ENCODE measurements at places on chromosomes 5 and 9.

DNA sequence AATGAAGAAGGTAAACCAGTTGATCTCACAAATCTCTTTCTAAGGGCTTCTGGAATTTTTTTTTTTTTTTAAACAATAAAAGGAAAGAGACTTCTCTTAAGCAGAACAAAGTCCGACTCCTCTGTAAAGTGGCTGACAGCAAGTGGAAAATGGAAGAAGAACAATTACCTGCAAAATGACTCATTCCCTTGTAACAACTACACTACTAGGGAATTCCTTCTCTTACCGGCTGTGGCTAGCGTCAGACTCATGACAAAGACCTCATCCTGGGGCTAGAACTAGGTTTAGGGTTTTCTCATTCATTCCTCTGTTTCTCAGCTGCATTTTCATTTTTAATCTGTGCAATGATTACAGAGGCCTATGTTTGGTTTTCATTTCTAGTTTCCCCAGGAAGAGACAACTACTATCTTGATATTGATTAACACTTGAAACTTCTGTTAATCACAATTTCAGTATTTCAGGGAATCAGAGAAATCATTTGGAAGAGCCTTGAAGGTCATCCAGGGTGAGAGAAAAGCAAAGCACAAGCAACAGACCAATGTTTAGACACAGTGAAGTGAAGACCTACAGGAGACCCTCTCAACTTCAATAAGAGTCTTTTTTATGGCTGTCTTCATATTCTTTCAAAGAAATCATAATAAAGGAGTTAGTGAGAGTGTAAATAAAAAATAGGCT, 437.9 kb downstream of the RAB3C start:
- no peak for DNase-seq

DNA sequence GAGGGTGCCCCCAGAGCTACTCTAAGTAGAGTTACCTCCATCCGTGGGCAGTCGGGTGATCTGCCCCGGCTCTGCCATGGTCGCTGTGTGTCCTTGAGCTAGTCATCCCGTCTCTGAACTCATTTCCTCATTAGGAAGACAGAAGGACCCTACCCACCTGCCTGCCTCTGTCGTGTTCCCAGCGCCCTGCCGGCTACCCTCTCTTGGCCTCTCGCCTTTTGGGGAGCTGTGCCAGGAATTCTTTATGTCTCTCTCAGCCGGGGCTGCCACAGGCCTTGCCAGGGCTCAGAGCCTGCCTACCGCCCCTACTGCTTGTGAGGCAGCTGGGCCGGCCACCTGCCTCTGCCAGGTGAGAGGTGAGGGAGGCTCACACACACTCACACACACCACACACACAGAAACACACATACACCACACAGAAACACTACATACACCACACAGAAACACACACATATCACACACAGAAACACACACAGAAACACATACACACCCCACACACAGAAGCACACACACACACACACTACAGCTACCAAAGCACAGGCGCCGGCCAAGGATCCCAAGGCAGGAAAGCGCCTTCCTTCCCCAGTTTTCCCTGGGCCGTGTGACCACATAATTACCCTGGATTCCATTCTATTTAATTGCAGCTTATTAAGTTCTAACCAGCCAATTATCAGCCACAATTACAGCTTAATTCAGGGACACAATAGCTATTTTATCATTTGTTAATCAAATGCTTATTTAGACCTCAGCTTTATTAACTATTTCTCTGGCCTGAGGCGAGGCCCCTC, 41.7 kb downstream of the UNC5A start:
- DNase-seq, result no peak

GRCh38 chr5:54909911-54910870, 75.2 kb downstream of the ESM1 start:
- no peak for DNase-seq

- no peak for DNase-seq
Observed at GRCh38 chr9:105392531-105392930, 55.3 kb upstream of the FSD1L start.

DNA sequence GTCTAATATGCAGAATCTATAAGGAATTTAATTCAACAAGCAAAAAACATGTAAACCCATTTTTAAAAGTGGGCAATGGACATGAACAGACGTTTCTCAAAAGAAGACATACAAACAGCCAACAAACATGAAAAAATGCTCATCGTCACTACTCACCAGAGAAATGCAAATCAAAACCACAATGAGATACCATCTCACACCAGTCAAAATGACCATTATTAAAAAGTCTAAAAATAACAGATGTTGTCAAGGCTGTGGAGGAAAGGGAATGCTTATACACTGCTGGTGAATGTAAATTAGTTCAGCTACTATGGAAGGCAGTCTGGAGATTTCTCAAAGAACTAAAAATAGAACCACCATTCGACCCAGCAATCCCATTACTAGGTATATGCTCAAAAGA, 3.1 kb upstream of the KLHL3 start:
- DNase-seq, result no peak

DNA sequence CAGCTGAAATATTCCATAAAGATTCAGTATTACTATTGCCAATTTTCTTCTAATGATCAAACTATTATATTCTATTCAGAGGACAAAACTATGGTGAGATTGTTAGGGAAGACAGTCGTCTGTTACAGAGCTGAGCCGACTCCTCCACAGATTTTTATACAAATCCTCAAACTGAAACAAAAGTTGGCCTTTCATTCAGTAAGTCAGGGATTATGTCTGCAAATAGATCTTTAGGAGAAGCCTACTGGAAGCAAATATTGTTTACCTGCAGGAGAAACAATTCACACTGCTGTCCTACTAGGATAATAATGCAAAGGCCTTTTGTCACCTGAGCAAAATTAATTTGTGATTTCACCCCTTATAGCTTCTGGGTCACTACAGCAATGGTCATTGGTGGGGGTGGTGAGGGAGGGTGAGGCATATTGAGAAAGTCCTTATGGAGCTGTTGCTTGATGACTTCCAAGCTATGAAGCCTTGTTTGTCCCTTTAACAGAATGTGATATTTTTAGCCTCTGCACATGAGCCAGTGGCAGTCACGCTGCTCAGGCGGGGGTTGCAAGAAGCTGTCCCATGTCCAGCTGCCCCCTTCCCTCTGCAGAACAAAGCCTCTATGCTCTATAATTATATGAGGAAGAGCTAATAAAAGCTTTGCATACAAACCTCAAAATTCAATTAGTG, 200.5 kb upstream of the KLF9 start:
- DNase-seq, result no peak

DNA sequence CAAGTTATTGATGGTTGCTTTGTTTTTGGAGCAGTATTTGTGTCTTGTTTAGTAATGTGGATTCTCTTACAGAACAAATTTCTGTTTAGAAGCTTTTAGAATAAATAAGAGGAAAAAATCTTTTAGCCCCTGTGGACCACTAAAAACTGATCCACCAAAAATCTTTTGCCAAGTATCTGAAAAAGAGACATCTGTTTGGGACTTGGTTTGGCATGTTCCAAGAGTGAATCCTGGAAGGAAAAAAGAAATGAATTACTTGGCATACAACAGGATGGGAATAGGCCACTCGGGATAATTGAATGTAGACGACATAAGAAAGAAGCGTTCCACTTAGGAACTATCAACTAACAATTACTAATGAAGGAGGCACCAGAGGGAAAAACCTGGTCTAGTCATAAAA, 1350.1 kb upstream of the C9orf72 start:
- DNase-seq, result no peak

- no peak for DNase-seq
Observed at GRCh38 chr9:78295731-78296130, 1.2 kb upstream of the PSAT1 start.

DNA sequence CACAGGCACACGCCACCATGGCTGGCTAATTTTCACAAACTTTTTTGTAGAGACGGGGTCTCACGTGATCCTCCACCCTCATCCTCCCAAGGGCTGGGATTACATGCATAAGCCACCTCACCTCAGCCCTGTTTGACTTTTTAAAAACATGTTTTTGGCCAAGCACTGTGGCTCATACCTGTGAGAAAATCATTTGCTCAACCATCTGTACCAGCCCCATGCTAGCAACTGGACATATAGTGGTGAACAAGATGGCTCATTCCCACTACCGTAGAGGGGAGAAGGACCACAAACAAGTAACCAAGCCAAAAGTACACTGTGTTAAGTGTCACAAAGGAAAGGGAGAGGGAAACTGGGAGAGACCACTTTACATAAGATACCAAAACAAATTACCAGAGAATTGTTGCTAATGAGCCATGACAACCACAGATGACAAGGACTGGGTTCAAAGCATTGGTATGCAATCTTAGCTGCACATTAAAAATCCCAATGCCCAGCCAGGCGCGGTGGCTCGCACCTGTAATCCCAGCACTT, 19.2 kb downstream of the PPP2CA start:
- DNase-seq, result no peak

GRCh38 chr9:35406183-35406959, 83.5 kb upstream of the RUSC2 start:
- no peak for DNase-seq

- DNase-seq, result no peak
Observed at GRCh38 chr9:77672183-77672582, 24.1 kb upstream of the GNA14 start.

DNA sequence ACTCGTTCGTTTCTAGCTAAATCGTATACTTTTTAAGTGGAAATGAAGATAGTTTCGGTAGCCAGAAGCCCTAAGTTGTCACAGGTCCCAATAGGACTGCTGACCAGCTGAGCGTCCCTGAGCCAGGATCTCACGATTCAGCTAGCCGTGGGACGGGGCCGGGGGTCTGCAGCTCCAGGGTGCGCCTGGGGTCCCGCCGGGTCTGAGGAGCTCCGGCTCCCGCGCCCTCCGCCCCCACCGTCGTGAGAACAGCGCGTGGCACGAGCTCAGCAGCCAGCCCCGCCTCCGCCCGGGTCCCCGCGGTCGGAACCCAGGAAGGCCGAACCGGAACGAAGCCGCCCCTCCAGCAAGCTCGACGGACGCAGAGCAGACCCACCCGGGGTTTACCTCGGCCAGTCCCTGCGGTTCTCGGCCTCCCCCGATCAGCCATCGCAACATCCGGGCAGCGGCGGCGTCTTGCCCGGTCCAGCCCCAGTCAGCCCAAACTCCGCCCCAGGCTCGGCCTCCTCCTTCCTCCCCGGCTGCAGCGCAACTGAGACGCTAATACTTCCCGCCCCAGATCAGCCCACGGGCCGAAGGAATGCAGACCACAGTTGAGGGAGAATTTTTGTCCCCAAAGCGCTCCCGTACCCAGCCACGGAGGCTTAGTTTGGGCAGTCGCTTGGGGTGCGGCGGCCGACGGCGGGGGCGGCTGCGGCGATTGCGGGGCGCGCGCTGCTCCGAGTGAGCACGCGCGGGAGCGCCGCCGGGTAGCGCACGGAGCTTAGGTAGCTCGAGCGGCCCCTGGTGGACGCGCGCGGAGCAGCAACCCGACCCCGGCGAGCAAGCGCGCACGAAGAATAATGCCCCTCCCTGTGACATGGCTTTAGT, at the start of gene WDR41:
Gene WDR41, minus strand, starts transcription at position 534 of the 870 bp plus-strand sequence. Its CDS starts 96 bp downstream, at position 438.
- DNase-seq, result peak; percentile 74

GRCh38 chr5:74648835-74649293, 8.3 kb upstream of the ENC1 start:
- peak; percentile 35 for DNase-seq

DNA sequence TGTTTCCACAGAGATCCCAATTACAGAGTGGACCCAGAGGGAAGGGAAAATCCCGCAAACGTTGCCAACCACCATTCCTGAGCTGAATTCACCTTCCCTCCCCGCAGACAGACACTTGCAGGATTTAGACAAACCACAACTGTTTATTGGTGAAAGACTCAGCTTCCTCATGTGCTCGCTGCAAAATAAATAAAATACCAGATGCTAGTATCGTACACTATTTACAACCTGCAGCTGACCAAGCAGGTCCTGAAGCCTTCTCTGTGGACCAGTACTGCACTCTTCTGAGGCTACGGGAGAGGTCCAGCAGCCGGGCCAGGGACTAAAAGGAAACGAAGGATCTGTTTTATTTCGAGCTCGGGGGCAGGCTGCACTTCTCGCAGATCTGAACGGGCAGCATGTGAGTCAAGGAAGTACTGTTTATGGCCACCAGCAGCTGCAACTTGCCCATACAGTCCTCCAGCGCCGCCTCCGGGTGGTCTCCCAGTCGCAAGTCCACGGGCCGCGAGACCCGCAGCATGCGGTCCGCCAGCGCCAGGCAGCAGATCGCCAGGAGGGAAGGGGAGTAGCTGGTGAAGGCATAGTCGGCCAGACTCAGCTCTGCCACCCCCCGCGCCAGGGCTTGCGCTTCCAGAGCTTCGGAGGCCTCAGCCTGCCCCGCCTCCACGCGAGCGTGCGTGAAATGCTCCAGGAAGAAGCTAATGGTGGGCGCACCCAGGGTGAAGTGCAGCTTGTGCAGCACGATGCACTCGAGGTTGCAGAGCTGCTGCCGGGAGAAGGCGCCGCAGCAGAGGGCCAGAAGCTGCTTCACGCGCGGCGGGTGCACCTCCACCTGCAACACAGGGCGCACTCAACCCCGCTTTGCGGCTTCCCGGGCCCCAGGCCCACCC, 2.1 kb downstream of the CCNO start:
- DNase-seq, result peak; percentile 20

- DNase-seq, result no peak
Observed at GRCh38 chr9:130120832-130121231, 51.4 kb upstream of the NCS1 start.

DNA sequence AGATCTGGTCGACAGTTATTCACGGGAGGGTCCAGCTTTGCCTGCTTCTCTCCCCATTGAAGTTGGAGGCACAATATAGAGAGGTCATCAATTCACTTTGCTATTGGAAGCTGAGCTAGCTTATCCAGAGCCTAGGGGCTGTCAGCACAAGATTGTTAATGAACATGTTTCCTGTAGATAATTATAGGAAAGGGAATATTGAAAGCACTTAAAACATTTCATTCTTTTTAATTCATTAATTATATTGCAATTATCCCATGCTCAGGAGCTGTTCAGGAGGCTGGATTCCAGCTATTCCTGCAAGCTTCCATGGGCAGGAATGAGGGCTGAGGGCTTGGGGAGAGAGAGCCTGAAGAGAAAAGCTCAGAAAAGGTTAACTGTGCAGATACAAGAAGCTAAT, 153.1 kb upstream of the BRINP1 start:
- no peak for DNase-seq

DNA sequence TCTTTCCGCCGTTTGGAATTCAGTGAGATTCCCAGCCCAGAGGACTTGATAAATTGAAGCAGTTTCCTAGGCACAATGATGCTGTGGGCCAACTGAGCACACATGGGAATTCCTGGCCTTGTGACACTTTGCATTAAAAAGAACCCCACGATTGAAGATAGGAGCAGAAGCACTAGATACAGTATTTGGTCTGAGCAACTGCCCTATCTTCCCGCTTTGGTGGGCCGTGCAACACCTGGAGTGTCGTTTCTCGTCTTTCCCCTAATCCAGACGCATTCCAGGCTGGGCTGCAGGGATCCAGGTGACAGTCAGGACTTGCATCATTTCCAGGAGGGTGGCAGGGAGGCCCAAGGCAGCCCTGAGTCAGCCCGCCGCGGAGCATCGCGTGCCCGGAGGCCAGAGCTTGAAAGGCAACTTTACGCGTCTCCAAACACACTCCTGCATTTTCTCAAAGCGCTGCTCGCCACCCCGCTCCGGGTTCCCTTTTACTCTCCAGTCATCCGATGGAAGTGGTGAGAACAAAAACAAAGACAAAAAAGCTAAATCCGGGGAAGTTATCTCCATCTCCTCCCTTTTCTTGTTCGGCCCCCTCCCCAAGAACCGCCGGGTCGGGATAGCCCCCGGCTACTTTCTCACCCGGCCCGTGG, 753 bp upstream of the STC2 start:
- DNase-seq, result peak; percentile 39
